ENCODE measurements at places on chromosomes 4 and X.

- no peak for DNase-seq
These were observed 335.3 kb upstream of the NOCT start for GRCh38 chr4:138680256-138680655.

GRCh38 chr4:126888968-126889367 is 743.8 kb upstream of the INTU start:
- DNase-seq = peak; percentile 79

DNA sequence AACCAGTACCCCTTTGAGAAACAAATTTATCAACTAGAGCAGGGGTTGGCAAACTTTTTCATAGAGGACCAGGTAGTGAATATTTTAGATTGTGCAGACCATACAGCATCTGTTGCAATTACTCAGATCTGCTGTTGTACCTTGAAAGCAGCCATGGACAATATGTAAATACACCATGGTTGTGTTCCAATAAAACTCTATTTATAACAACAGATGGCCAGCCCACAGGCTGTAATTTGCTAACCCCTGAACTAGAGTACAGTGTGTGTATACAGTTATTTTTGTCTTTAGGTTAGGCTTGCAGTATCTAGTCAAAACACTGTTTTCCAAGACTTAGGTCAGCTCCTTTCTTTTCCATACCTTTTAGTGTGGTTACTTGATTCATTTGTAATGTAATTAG is 54.4 kb downstream of the PHKA1 start:
- DNase-seq = no peak

GRCh38 chr4:148053298-148054003 is 321.6 kb downstream of the ARHGAP10 start:
- no peak for DNase-seq

DNA sequence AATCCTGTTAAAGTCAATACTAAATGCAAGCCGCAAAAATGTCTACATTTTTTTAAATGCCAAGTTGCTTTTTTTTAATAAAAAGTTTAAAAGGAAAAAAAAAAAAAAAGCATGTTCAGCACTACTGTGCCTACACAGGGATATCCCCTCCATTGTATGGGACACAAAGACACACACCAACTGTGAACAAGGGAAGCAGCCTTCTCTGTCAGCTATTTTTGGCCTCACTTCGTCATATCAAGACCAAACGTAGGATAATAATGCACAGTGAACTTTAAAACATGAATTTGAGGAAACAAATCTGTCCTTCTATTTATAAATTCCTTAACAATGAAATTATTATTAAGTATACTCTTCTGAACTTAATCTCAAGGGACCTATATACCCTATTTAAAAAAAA is 4.4 kb downstream of the FBXW7 start:
- no peak for DNase-seq

- no peak for DNase-seq
These were observed 21.1 kb downstream of the GRPR start for GRCh38 chrX:16144420-16144819.

- no peak for DNase-seq
These were observed 11.4 kb downstream of the BANK1 start for GRCh38 chr4:101801958-101802357.

Data from GM23248 (cell line).